ENCODE measurements at places on chromosomes 5 and 9.

DNA sequence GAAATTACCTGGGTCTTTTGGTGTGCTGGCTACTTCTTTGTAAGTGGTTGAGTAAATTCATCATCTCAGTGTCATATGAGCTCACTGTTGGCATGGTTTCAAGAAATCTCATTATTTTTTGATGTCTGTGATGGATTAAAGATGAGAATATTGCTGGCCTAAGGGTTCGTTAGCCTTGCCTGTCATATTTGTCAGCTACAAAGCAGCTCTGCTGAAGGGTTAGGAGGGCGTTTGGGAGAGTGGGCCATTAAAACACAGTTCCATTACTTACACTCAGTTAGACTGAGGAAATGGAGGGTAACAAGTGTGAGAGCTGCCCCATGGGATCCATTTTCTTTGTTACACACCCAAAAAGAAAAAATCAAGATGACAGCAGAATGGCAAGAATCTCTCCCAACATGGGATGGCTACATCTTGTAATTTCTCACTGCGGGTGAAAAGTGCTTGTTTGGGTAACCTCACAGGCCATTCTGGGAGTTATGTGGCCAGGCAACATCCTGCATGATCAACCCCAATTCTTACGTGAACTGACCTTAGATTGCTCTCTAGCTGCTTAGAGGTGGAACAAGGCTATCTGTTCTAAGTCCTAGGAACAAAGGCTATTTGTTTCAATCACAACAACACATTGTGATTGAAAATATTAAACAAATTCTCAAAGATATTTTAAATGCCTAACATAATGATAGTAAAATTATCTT, 609.5 kb upstream of the RGMB start:
- DNase-seq = no peak

DNA sequence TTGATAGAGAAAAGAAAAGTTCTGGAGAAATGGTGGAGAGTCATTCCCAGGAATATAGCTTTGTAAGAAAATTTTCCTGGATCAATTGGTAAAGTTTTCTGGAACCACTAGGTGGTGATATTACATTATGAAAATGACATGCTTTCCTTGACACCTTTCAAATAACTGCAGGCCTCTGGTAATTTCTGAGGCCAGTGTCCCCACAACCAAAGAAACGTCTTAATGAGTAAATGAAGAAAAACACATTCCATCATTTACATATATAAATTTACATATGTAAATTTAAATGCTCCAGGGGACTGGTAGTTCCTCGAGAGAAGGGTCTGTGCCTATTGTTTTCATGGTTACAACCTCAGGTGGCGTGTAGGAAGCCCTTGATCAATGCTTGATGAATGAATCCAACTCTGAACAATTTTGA, 17.2 kb upstream of the RGS3 start:
- DNase-seq = no peak

DNA sequence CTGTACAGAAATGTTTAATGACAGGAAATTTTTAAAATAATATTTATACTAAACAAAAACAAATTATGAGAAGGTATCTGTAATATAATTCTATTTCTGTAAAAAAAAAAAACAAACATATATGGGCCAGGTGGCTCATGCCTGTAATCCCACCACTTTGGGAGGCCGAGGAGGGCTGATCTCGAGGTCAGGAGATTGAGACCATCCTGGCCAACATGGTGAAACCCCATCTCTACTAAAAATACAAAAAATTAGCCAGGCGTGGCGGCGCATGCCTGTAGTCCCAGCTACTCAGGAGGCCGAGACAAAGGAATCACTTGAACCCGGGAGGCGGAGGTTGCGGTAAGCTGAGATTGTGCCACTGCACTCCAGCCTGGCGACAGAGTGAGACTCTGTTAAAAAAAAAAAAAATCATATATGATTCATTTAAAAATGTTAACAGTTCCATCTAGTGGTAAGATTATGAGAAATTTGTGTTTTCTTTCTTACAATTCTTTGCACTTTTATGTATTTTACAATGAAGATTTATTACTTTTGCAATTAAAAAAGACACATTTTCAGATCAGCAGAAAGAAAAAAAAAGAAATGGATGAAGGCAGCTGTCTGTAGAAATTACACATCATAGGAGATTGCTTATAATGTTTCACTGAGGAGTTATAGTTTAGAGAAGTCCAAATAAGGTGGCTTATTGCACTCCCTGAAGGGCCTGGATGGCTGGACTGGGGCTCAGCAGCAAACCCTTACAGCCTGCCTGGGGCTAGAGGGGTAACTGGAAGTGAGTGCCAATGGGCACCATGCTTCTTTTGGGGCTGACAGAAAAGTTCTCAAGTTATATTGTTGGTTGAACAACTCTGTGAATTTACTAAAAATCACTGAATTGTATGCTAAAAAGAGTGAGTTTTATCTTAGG, 20.3 kb downstream of the C9orf153 start:
- DNase-seq = no peak

DNA sequence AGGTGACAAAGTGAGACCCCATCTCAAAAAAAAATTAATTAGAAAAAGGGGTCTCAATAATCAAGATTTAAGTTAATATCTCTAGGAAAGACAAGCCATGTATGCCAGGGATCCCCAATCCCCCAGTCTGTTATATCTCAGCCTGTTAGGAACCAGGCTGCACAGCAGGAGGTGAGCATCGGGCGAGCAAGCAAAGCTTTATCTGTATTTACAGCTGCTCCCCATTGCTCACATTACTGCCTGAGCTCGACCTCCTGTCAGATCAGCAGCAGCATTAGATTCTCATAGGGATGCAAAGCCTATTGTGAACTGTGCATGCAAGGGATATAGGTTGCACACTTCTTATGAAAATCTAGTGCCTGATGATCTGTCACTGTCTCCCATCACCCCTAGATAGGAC, 116.8 kb downstream of the TARS1 start:
- DNase-seq = no peak

DNA sequence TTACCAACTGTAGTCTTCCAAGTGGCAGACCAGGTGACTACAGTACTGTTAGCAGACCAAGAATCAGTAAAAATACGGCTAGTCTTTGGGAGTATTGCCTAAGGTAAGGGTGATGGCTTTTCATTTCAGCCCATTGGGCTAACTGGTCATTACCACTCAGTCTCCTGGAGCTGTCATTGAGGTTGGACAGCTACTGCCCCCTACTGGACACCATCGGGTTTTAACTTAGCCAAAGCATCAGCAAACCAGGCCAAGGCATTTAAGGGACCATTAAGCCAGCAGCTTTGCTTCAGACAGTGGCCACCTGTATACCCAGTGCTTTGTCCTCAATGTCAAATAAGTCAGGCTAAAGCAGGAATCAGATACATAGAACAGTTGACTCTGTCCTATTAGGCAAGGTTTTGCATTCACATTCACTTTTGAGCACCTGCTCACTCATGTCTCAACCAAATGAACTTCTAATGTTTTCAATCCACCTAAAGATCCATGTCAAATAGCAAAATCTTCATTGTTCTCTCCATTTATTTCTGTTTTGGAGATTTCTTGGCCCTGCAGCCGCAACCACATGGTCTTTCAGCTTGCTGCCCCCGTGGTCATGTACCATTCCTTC, 117.2 kb downstream of the INVS start:
- no peak for DNase-seq

DNA sequence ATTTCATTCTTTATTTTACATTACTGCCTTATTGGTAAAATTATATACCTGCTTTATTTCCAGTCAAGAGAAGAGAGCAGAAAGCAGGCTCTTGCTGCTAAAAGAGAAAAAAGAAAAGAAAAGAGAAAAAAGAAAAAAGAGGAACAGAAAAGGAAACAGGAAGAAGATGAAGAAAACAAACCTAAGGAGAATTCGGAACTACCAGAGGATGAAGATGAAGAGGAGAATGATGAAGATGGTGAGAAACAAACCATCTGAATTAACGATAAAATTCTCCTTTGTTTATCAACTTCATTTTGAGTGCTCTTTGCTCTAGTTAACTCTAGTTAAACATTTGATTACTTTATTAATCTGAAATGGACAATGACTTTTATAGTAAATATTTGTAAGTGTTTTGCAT, 23.5 kb upstream of the EIF4EBP3 start:
- no peak for DNase-seq

Data from fibroblast of skin of left biceps (primary cell).